Muscle of leg (tissue), 16 donors: ENCODE measurements at places on chromosomes 1 and 21. TPM values are rescaled to one million over a fixed set of nuclear protein-coding genes. Genes with fewer than 3 reads are reported as not detected.

Gene SLC45A1
- total RNA-seq: 0.35 TPM

Gene HECTD3
- total RNA-seq: 13.2 TPM

Gene IL12RB2
- 1.2 TPM for total RNA-seq

DNA sequence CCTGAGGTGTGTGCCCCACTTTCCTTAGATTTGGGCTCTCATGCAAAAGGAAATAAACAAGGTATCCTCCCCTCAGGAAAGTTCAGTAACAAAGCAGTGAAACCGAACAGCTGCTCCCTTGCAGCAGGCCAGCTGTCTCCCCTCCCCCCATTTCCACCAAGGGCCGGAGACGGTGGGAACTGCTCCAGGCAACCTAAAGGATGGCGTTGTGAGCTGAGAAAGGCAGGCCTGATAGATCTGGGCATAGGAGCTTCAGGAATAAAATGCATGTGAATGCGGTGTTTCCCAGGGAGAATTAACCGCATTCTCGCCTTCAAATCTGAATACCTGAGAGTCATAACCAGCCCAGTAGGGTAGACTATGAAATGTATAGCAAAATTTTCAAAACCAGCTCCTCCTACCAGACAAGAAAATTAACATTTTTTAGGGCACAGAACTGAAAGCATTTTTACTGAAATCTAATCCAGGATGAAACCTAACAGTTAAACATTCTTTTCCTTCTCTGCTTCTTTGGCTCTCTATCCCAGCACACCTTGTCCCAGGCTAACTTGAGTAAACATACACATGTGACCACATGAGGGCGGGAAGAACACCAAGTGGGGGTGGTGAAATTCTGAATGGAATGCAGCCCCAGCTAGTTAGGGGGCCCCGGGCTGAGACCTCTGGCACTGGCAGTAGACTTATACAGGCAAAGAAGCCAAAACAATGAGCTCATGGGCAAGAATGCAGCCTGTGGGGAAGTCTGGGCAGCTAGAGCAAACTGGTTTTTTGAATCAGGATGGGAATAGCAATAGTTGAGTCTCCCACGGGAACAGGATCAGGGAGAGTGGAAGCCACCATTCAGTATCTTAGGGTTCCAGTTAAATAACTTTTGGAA, 11.5 kb downstream of the MCL1 start:
- peak overlapping the region; percentile 97 for H3K27ac ChIP-seq
- H3K27me3 ChIP-seq: no peaks in the 10 kb centered on the region
- peak overlapping the region; percentile 16 for H3K4me3 ChIP-seq
- peak; percentile 94 for DNase-seq

- no peak overlapping the region for H3K27ac ChIP-seq
- H3K36me3 ChIP-seq: peaks cover 3% of the 10 kb centered on the region
- no peak overlapping the region for H3K4me3 ChIP-seq
- DNase-seq: no peak
- peaks cover 2% of the 10 kb centered on the region for H3K4me1 ChIP-seq
Observed at GRCh38 chr21:42575111-42575510, 61.5 kb downstream of the SLC37A1 start.

Gene TMCO2
- not detected for total RNA-seq

GRCh38 chr1:200124309-200124708, 96.8 kb downstream of the NR5A2 start:
- no peaks in the 10 kb centered on the region for H3K36me3 ChIP-seq
- no peak for DNase-seq
- no peak overlapping the region for H3K27ac ChIP-seq
- no peak overlapping the region for H3K4me3 ChIP-seq
- H3K27me3 ChIP-seq: no peaks in the 10 kb centered on the region

DNA sequence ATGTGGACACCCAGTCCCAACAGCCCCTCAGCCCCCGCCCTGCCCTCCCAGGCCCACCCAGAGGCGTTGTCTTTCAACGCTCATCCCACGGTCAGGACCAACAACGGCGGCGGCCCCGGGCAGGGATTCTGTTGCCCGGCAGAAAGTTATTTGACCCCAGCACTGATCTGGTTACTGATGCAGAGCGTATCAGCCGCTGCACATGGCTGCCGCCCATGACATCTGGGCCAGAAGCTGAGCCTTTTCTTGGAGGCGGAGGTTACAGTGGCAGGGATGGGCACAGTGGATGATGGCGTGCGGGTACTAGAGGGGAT, 127.1 kb upstream of the ARHGEF16 start:
- H3K27me3 ChIP-seq: peaks cover 32% of the 10 kb centered on the region
- no peak overlapping the region for H3K27ac ChIP-seq
- H3K4me1 ChIP-seq: peaks cover 23% of the 10 kb centered on the region
- H3K4me3 ChIP-seq: no peak overlapping the region
- no peaks in the 10 kb centered on the region for H3K36me3 ChIP-seq

- no peaks in the 10 kb centered on the region for H3K36me3 ChIP-seq
- no peak overlapping the region for H3K27ac ChIP-seq
- no peak for DNase-seq
- peaks cover 3% of the 10 kb centered on the region for H3K27me3 ChIP-seq
- H3K4me1 ChIP-seq: peaks cover 10% of the 10 kb centered on the region
Observed at GRCh38 chr1:41315146-41315822, 46.0 kb upstream of the FOXO6 start.

- no peak overlapping the region for H3K4me3 ChIP-seq
- peak; percentile 59 for DNase-seq
- no peaks in the 10 kb centered on the region for H3K36me3 ChIP-seq
- peaks cover 2% of the 10 kb centered on the region for H3K27me3 ChIP-seq
- H3K27ac ChIP-seq: no peak overlapping the region
Observed at GRCh38 chr1:170927955-170928840, 7.1 kb upstream of the MROH9 start.

DNA sequence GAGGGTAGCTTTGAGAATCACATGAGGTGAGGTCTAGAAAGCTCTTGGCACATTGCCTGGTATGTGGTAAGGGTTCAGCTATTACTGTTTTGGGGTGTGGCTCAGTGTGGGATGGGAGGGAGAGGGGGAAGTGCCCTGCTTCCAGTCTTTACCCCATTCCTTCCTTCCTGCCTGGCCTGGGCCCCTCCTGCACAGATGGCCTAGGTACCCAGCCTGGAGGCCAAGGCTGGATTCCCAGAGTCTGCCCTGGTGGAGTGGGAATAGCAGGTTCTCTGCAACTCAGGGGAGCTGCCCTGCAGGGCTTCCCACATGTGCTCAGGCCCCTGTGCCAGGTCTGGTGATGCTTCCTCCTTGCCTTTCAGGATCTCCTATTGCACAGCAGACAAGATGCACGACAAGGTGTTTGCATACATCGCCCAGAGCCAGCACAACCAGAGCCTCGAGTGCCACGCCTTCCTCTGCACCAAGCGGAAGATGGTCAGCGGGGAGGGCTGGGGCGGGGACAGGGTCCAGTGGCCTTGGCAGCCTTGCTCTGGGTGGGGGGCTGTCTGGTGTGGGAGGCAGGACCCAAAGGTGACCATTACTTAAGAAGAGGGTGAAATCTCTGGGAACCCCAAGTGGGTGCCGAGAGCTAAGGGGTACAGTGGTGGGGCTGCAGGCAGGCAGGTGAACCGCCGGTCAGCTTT, 13.5 kb downstream of the LDLRAP1 start:
- H3K27me3 ChIP-seq: no peaks in the 10 kb centered on the region
- H3K36me3 ChIP-seq: peaks cover 29% of the 10 kb centered on the region
- H3K4me1 ChIP-seq: peaks cover 50% of the 10 kb centered on the region
- no peak overlapping the region for H3K27ac ChIP-seq

DNA sequence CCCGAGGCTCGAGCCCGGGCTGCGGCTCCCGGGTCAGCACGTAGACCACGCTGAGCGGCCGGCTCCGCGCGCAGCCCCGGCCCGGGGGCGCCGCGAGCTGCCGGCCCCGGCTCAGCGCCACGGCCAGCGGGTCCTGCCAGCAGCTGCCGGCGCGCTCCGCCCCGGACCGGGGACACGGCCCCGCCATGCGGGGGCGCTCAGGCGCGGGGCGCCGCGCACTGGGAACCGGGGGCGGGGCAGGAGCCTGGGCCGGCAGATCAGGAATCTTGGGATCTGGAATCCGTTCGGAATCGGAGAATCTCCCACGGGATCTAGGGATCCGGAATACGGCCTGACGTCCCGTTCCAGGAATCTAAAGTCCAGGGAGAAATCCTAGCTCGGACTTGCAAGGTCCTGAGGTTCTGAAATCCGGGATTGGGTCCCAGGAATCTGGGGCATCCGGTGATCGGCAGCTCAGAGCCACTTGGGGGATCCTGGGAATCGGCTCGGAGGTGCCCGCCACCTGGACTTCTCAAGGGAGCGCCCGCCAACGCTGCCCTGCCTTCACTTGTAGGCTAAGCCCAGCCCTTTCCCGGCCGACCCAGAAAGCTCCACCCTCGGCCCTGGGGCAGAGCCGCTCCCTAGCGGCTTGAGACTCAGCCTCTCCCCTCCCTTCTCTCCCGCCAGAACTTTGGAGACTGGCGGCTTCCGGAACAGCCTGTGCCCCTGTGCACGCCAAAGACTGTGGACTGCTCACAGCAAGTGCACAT, at the start of gene MAP3K6:
Gene MAP3K6 (minus strand): TSS at position 551 of the 749 bp plus-strand sequence. CDS start 364 bp downstream, at position 187.
- H3K27ac ChIP-seq: peak within 1 kb of the TSS; percentile 99
- peaks cover 24% of the 10 kb centered on the region for H3K36me3 ChIP-seq
- peaks cover 25% of the 10 kb centered on the region for H3K4me1 ChIP-seq
- DNase-seq: peak; percentile 87
- H3K4me3 ChIP-seq: peak within 1 kb of the TSS; percentile 67
- H3K27me3 ChIP-seq: no peaks in the 10 kb centered on the region

DNA sequence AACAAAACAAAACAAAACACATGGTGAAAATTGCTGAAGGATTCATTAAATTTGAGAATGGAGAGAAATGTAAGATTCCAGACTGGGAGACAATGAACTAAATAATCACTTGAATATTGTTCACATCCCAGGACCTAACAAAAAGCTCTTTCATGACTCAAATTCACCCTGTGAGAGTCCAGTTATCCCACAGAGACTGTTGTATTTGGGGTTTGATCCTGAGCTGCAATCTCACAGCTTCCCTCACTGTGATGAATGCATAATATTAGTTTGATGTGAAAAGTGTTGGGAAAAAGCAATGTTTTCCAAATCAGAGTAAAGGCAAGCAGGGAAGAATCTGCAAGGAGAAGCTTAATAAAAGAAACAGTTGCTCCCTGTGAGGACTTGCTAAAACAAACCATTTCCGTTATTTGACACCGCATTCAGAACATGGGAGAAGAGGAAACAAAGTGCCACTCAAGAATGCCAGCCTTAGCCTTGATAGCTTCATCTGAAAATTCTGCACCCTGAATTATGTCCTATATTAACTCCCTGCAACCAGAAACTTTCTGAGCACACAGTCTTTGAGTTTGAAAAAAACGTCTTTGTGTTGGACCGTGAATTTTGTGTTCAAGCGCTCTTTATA, 208.8 kb downstream of the DAB1 start:
- DNase-seq: no peak
- no peak overlapping the region for H3K27ac ChIP-seq
- no peaks in the 10 kb centered on the region for H3K27me3 ChIP-seq
- H3K4me1 ChIP-seq: no peaks in the 10 kb centered on the region

- DNase-seq: peak; percentile 90
- H3K36me3 ChIP-seq: no peaks in the 10 kb centered on the region
- H3K4me3 ChIP-seq: no peak overlapping the region
- H3K4me1 ChIP-seq: peaks cover 41% of the 10 kb centered on the region
Observed at GRCh38 chr1:164644774-164645644, 86.0 kb downstream of the PBX1 start.
